ENCODE measurements at places on chromosomes 7 and 10.

DNA sequence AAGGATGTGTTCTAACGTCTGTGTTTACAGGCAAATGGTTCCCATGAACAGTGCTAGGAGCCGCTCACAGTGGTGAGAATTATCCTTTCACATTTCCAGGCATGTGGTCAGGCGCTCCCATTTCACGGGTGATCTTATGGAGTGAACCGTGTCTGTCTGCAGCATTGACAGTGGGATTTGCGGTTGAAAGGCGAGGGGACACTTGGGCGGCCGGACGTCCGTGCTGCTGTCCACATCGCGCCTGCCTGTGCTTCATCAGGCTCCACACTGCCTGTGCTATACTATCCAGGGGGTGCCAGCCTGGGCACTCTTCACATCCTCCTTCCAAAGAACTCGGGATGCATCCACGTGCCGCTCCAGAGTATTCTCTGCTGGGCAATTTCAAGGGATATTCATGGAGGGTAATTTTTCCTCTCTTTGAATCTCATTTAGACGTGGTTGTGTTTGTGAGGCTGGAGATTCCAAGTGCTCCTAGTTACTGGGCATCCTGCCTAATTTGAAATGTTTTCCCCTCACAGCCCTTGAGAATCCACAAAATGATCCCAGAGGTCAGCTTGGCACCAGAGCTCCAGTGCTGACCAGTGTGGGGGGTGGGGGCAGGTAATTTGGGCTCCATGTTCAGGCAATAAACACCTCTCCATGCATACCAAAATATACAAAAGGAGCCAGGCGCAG lies 61.9 kb upstream of the EBF3 start:
- H3K4me3 ChIP-seq: no peak overlapping the region
- no peaks in the 10 kb centered on the region for H3K36me3 ChIP-seq
- H3K4me1 ChIP-seq: no peaks in the 10 kb centered on the region
- no peaks in the 10 kb centered on the region for H3K27me3 ChIP-seq

- no peak overlapping the region for H3K27ac ChIP-seq
- ATAC-seq: no peak
- H3K36me3 ChIP-seq: no peaks in the 10 kb centered on the region
- H3K4me3 ChIP-seq: no peak overlapping the region
- peaks cover 3% of the 10 kb centered on the region for H3K27me3 ChIP-seq
Measured at GRCh38 chr7:42617806-42618457, 293.9 kb downstream of the C7orf25 start.

DNA sequence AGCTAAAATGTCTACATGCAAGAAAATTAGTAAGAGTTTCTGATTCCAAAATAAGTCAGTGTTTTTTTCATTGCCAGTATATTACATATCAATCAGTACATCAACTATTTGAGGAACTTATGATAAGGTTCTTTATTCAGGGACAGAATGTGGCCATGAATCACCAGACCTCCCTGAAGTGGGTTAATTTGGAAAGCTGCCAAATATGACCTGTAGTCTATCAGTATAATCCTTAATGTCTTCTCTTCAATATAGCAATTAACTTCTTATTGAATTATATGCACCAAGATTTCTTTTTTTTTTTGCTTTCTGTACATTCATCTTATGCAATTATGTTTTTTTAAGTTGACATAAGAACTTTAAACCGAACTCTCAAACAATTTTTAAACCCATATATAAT lies 714.5 kb upstream of the POT1 start:
- no peak for ATAC-seq
- H3K4me1 ChIP-seq: no peaks in the 10 kb centered on the region
- no peak overlapping the region for H3K27ac ChIP-seq
- no peaks in the 10 kb centered on the region for H3K36me3 ChIP-seq
- H3K27me3 ChIP-seq: no peaks in the 10 kb centered on the region

DNA sequence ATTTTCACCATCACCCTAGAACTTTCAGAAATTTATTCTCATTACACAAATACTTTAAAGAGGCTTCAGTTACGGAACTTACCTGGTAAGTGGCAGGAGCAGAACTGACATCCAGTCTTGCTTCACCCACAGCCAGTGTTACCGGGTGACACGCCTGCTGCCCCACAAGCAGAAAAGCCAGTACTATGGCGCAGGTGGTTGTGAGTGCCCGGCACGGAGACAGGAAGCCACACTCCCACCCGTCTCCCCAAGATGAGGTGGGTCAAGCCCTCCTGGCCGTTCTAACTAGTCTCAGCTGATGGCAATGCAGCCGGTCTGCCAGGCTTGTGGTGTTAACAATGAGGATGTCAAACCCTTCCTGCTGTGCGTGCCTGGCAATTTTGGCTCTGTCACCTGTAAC lies 86.9 kb downstream of the PROSER2 start:
- H3K4me1 ChIP-seq: no peaks in the 10 kb centered on the region
- H3K27ac ChIP-seq: no peak overlapping the region
- no peak overlapping the region for H3K4me3 ChIP-seq
- no peaks in the 10 kb centered on the region for H3K27me3 ChIP-seq
- H3K36me3 ChIP-seq: no peaks in the 10 kb centered on the region

- ATAC-seq: no peak
- peaks cover 4% of the 10 kb centered on the region for H3K27me3 ChIP-seq
- H3K27ac ChIP-seq: no peak overlapping the region
- H3K36me3 ChIP-seq: no peaks in the 10 kb centered on the region
Measured at GRCh38 chr10:15744217-15744865, 24.6 kb upstream of the ITGA8 start.

Data from activated T-helper 17 cell treated with anti-CD3 and anti-CD28 coated beads, Interleukin-2, amount 50 U/mL, for 72 hours (primary cell).